ENCODE measurements at places on chromosomes 1 and 21.
A peak's percentile ranks its signal among the peaks of the same experiment; 100 is the strongest.

GRCh38 chr1:43975249-43975961 is 645 bp downstream of the ATP6V0B start:
- peaks cover 51% of the 10 kb centered on the region for H3K36me3 ChIP-seq
- H3K27me3 ChIP-seq, result no peaks in the 10 kb centered on the region
- peak overlapping the region; percentile 90 for H3K4me3 ChIP-seq
- peaks cover 50% of the 10 kb centered on the region for H3K4me1 ChIP-seq
- H3K27ac ChIP-seq, result peak overlapping the region; percentile 79
- peak; percentile 43 for DNase-seq

DNA sequence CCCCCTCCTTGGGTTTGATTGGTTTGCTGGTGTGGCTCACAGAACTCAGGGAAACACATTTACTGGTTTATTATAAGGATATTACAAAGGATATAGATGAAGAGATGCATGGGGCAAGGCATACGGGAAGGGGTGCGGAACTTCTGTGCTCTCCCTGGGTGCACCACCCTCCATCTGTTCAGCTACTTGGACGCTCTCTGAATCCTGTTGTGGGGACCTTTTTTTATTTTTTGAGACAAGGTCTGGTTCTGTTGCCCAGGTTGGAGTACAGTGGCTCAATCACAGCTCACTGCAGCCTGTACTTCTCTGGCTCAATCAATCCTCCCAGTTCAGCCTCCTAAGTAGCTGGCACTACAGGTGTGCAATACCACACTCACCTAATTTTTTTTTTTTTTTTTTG is 7.4 kb downstream of the LURAP1 start:
- no peaks in the 10 kb centered on the region for H3K27me3 ChIP-seq
- H3K36me3 ChIP-seq, result no peaks in the 10 kb centered on the region
- H3K4me1 ChIP-seq, result no peaks in the 10 kb centered on the region
- H3K27ac ChIP-seq, result no peak overlapping the region
- no peak overlapping the region for H3K4me3 ChIP-seq
- no peak for DNase-seq

DNA sequence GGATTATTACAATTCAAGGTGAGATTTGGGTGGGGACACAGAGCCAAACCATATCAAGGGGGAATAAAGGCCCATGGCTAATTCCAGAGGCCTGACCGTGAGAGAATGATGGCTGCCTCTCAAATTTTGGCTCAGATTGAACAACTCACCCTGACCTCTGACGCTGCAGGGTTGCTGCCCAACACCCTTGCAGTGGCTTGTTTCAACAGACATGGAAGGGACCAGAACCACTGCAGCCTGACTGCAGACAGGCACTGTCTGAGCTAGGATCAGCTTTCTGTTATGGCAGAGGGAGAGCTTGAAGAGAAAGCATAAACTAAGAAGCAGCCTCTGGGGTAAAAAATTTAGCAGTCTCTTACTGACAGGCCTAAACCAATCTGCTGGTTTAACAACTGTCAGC is 90.2 kb upstream of the GADD45A start:
- no peaks in the 10 kb centered on the region for H3K27me3 ChIP-seq
- no peaks in the 10 kb centered on the region for H3K4me1 ChIP-seq
- no peaks in the 10 kb centered on the region for H3K36me3 ChIP-seq
- DNase-seq, result no peak
- H3K4me3 ChIP-seq, result no peak overlapping the region

- no peaks in the 10 kb centered on the region for H3K4me1 ChIP-seq
- H3K36me3 ChIP-seq, result no peaks in the 10 kb centered on the region
- H3K27me3 ChIP-seq, result peaks cover 2% of the 10 kb centered on the region
- DNase-seq, result no peak
- no peak overlapping the region for H3K27ac ChIP-seq
These were observed 260.5 kb downstream of the MATN1 start for GRCh38 chr1:30462826-30463425.

GRCh38 chr1:8062861-8063260 is 36.8 kb upstream of the ERRFI1 start:
- peaks cover 7% of the 10 kb centered on the region for H3K27me3 ChIP-seq
- H3K27ac ChIP-seq, result no peak overlapping the region
- no peaks in the 10 kb centered on the region for H3K4me1 ChIP-seq

GRCh38 chr1:30995990-30996612 is 69.4 kb downstream of the PUM1 start:
- H3K27me3 ChIP-seq, result no peaks in the 10 kb centered on the region
- H3K27ac ChIP-seq, result no peak overlapping the region
- H3K4me1 ChIP-seq, result peaks cover 43% of the 10 kb centered on the region

DNA sequence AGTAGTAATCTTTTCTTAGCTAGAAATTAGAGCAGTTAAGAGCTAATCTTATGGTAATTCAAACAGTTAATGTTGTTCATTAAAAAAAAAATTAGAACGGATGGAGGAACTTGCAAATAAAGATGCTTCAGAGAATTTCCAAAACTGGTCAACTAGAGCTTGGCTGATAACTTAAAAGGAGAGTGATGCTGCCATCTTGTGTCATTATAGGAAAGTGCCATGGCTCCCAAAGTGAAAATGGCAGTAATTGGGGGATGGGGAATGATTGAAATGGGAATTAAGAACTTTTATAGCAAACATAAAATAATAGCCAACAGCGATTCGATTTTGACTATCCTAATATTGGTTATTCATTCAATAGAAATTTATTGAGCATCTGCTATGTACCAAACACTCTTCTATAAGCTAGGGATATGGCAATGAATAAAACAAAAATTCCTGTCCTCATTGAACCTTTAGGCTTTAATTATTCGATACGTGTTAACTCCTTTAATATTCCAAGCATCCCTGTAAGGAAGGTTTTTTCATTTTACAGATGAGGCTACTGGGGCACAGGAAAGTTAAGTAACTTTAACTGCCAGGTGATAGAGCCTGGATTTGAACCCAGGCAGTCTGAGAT is 5.7 kb upstream of the PLPP3 start:
- H3K4me3 ChIP-seq, result no peak overlapping the region
- H3K27me3 ChIP-seq, result peaks cover 17% of the 10 kb centered on the region
- no peak overlapping the region for H3K27ac ChIP-seq
- no peak for DNase-seq
- H3K36me3 ChIP-seq, result no peaks in the 10 kb centered on the region

DNA sequence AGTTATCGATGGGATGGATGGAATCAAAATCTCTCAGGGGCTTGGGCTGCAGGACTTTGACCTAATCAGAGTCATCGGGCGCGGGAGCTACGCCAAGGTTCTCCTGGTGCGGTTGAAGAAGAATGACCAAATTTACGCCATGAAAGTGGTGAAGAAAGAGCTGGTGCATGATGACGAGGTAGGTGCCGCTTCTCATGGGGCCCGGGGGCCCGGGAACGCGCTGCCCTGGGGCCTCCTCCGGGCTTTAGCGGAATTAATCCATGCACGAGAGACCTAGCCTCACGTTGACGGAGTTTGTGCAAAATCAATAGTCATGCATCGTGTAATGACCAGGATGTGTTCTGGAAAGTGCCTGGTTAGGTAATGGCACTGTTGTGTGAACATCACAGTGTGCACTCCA is 43.8 kb downstream of the FAAP20 start:
- no peak overlapping the region for H3K27ac ChIP-seq
- H3K27me3 ChIP-seq, result no peaks in the 10 kb centered on the region
- peaks cover 4% of the 10 kb centered on the region for H3K36me3 ChIP-seq
- H3K4me3 ChIP-seq, result no peak overlapping the region
- H3K4me1 ChIP-seq, result peaks cover 17% of the 10 kb centered on the region

Data from activated CD8-positive, alpha-beta T cell treated with anti-CD3 and anti-CD28 coated beads for 36 hours (primary cell).